ENCODE measurements at places on chromosomes 16 and 17.

DNA sequence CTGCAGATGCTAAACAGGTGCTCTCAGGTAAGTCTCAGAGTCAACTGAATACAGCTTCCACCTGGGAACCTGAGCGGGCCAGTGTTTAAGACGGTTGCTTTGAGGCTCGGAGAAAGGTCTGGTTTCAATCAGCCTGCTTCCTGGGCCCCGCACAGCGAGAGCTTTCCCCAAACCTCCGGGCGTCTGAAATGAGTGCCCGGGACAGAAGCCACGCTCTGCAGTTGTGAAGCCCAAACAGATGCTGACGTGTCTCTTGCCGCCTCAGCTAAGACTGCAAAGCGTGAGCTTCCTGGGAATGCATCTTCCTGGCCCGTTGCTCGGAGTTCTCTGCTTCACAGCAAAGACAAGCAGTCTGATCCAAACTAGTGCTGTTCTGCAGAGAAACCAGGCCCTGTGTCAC lies 36.7 kb downstream of the PLXDC1 start:
- no peak for DNase-seq
- no peaks in the 10 kb centered on the region for H3K27me3 ChIP-seq
- no peaks in the 10 kb centered on the region for H3K36me3 ChIP-seq

DNA sequence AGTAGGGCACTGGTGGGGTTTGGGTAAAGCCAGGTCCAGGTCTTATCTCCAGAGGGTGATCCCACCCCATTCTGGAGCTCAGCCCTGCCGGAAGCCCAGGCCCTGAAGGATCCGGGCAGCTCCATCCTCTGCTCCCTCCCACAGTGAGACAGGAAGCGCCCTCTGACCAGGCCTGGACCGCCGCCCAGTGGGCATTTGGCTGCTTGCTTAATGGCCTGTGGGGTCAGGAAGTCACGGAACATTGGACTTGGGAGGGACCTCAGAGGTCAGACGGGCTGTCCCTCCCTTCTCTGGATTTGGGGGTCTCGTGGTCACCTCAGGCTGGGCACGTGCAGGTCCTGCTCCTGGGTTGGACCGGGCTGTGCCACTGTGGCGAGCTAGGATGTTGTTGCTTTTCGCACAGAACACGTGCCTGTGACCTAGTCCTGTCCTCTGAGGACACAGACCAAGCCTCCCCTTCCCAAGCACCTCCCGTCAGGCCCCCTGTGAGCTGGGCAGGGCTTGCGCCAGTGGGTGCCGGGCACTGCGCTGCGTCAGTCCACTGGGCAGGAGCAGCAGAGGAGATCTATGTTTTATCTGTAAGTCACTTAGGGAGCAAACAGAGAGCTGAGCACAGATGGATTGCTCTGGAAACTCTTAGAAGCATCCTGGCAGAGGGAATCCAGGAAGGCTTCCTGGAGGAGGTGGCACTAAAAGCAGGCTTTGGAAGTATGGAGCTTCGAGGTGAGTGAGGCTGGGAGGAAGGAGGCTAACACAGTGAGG lies 49.4 kb upstream of the GSE1 start:
- no peaks in the 10 kb centered on the region for H3K36me3 ChIP-seq
- no peak overlapping the region for H3K4me3 ChIP-seq
- H3K27me3 ChIP-seq: peaks cover 14% of the 10 kb centered on the region

DNA sequence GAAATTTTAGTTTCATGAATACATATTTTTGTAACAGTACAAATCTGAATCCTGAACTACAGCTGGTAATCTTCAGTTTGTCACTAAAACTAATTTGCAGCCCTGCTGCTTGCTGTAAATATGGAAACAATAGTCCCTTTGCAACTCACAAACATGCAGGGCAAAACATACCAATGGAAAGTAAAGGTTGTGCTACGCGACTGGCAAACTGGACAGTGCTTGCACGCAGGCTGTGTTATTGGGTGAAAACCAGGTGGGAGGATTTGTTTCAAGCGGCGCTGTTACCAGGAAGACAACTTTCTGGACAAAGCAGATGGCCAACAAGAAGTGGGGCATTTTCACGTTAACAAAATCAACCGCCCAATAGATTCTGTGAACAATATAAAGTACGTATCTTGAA lies 93.5 kb downstream of the CDYL2 start:
- no peak overlapping the region for H3K4me3 ChIP-seq
- H3K27ac ChIP-seq: no peak overlapping the region
- no peaks in the 10 kb centered on the region for H3K27me3 ChIP-seq
- H3K4me1 ChIP-seq: no peaks in the 10 kb centered on the region
- H3K36me3 ChIP-seq: no peaks in the 10 kb centered on the region

DNA sequence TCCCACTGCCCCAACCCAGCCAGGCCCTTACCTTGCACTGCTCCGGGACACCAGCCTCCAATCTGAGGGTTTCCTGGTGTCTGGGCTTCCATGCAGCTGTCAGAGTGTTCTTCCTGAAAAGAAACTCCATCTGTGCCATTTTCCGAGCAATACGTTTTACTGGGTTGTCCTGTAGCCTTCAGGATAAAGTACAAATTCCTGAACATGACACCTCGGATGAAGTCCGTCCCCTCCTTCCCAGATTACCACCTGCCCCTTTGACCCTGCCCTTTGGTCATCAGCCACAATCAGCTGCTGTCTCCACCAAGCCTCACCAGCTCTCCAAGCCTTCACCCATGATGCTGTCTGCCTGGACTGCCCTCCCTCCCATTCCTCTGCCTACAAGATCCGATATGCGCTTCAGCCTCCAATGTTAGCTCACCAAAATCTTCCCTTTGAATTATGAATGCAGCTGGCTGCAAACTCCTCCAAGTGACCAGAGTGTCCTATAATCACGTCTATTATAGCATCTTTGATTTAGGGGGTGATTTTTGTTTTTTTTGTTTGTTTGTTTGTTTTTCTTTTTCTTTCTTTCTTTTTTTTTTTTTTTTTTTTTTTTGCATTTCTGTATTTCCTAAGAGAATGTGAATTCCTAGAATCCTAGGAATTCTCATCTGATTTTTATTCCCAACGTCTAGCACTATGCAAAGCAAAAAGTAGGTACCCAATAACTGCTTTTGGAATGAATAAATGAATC lies 60.6 kb upstream of the KIFC3 start:
- DNase-seq: peak; percentile 17
- no peaks in the 10 kb centered on the region for H3K27me3 ChIP-seq
- peaks cover 29% of the 10 kb centered on the region for H3K4me1 ChIP-seq
- no peak overlapping the region for H3K4me3 ChIP-seq
- no peak overlapping the region for H3K27ac ChIP-seq

DNA sequence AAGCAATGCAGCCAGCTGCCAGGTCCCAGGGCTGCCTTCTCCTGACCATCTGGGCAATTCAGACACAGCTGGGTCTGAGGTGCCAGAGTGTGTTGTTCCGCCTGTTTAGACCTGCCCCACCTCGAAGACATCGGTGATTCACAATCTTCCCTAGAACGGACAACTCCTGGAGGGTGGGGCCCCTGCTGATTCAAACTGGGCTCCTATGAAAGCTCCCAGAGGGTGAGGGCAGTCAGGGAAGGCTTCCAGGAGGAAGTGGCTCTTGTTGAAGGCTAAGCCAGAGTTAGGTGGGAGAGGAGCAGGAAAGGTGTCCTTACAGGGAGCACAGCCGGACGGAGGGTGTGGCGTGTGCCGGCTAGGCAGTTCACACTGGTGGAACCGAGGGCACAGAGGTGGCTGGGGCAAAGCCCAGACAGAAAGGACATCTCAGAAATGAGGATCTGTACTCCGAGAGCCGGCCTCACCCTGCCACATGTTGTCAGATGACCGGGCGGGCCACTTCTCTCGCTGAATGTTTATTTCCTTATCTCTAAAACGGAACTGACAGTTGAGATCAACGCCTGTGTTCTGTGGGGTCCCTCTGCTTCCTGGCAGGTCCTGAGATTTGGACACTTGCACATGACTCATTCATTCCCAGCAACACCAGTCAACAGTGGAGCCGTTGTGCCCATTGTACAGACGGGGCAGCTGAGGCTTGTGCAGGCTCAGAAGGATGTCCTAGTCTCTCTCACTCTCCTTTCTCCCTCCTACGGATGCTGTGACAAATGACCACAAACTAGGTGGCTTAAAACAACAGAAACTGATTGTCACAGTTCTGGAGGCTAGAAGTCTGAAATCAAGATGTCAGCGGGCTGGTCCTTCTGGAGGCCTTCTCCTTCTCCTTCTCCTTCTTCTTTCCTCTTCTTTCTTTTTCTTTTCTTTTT lies 26.9 kb upstream of the LITAF start:
- H3K36me3 ChIP-seq: no peaks in the 10 kb centered on the region
- H3K27ac ChIP-seq: no peak overlapping the region
- peaks cover 18% of the 10 kb centered on the region for H3K4me1 ChIP-seq
- no peak overlapping the region for H3K4me3 ChIP-seq
- DNase-seq: no peak
- no peaks in the 10 kb centered on the region for H3K27me3 ChIP-seq

DNA sequence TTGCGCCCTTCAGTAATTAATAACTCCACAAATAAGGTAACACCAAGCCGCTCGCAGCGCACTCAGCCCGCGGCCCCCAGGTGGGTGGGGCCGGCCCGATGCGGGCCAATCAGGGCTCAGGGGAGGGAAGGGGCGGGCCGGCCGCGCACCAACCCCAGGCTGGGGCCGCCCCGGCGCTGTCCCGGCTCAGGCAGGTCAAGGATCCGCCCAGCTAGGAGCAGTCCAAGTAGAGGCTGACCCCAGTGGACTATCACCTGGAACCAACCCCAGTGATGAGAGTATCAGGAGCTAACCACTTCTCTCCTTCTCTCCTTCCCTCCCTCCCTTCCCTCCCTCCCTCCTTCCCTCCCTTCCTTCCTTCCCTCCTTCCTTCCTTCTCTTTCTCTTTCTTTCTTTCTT lies 110.8 kb downstream of the C16orf78 start:
- no peak overlapping the region for H3K27ac ChIP-seq
- no peaks in the 10 kb centered on the region for H3K36me3 ChIP-seq
- no peaks in the 10 kb centered on the region for H3K4me1 ChIP-seq

DNA sequence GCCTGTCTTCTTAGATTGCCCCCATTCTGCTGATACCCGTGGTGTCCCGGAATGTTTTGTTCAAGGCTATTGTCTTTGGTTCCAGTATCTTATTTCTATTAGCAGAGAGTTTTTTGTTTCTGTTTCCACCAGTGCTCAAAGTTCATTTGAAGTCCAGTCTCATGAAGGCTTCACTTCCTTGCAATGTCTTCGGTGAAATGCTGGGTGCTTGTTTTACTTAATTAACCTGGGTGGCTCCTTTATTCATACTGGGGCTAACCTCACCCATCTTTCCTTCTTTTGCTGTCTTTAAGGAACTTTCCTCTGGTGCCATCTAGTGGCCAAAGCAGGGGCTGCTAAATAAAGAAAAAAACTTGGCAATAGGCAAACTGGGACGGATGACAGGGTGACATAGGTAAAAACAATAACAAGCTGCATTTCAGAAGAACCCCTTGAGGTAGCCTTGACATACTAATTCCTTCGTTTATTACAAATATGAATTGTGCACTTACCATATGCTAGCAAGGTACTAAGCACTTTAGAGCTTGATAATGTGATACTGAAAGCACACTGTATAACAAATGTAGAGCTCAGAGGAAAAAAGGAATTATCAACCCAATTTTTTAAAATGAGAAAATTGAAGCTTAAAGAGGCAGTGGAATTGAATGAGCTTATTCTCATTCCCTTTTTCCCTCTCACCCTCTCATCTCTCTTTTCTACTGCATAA lies 2.8 kb upstream of the SMIM36 start:
- DNase-seq: peak; percentile 76
- H3K4me1 ChIP-seq: no peaks in the 10 kb centered on the region
- H3K36me3 ChIP-seq: no peaks in the 10 kb centered on the region

GRCh38 chr16:89821438-89822187 lies 5.2 kb upstream of the FANCA start:
- H3K27me3 ChIP-seq: no peaks in the 10 kb centered on the region
- H3K36me3 ChIP-seq: no peaks in the 10 kb centered on the region
- no peak for DNase-seq
- H3K27ac ChIP-seq: no peak overlapping the region
- peaks cover 12% of the 10 kb centered on the region for H3K4me1 ChIP-seq
- no peak overlapping the region for H3K4me3 ChIP-seq

GRCh38 chr17:43528319-43528987 lies 17.7 kb downstream of the ETV4 start:
- H3K4me1 ChIP-seq: peaks cover 24% of the 10 kb centered on the region
- no peak overlapping the region for H3K27ac ChIP-seq
- DNase-seq: no peak
- no peak overlapping the region for H3K4me3 ChIP-seq
- H3K27me3 ChIP-seq: peaks cover 43% of the 10 kb centered on the region

DNA sequence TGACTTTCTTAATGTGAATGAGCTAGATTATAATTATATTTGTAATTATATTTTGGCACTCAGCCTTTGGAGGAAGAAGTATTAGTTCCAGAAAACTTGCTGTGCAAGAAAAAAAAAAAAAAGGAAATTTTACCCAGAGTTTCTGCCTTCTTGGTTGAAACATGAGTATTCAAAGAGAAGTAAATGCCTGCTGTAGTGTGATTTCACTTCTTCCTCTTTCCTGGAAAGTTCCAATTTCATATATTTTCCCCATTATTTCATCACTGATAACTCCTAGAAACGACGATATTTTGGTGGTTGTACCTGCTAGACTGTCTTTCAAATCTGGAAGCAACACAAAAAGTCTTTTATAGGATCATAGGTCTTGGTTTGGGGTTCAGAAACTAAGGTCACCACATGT lies 20.4 kb upstream of the MPHOSPH6 start:
- H3K36me3 ChIP-seq: no peaks in the 10 kb centered on the region
- H3K4me3 ChIP-seq: no peak overlapping the region
- H3K27ac ChIP-seq: no peak overlapping the region
- no peaks in the 10 kb centered on the region for H3K27me3 ChIP-seq
- no peaks in the 10 kb centered on the region for H3K4me1 ChIP-seq

DNA sequence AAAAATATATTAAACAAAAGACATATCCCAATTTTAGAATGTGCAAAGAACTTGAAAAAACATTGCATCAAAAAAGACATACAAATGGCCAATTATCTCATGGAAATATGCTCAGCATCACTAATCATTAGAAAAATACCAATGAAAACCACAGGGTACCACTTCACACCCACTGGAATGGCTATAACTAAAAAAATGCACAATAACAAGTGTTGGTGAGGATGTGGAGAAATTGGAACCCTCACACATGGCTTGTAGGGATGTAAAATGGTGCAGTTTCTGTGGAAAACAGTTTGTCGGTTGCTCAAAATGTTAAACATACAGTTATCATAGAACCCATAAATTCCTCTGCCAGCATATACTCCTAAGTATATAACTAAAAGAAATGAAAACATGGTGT lies 796 bp upstream of the PSMB6 start:
- no peak for DNase-seq
- peaks cover 33% of the 10 kb centered on the region for H3K27me3 ChIP-seq
- no peak overlapping the region for H3K27ac ChIP-seq
- H3K4me1 ChIP-seq: peaks cover 5% of the 10 kb centered on the region
- no peaks in the 10 kb centered on the region for H3K36me3 ChIP-seq

Measured in neural progenitor cell (in vitro differentiated cells).